Ovary (tissue), 10 donors: ENCODE measurements at places on chromosomes 4 and X. TPM values are rescaled to one million over a fixed set of nuclear protein-coding genes. Genes with fewer than 3 reads are reported as not detected.

DNA sequence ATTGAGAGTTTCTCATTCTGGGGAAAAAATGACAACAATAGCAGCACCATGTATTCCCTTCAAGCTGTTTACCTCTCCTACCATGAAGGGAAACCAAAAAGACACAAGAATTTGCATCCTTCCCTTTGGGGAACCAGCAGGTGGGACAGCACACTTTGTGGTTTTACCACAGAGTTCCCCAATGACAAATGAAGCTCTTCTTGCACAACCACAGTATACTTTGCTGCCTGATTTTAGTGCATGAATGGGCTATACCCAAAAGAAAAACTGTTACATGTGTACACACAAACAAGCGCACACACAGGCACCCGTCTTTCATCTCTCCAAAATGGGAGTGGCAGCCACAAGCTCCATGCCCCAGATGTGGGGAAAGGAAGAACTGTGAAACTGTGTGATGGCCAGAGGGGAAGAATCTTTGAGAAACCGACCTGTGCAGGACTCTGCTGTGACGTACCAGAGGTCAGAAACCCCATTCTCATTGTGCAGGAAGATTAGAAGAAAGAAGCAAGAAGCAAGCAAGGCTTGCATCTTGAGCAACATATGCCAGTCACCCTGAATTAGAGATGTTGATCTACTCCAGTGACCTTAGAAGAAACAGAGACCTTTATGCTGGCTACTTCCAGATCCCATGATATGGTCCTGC lies 2.7 kb upstream of the MAML3 start:
- peaks cover 8% of the 10 kb centered on the region for H3K4me1 ChIP-seq
- H3K36me3 ChIP-seq = no peaks in the 10 kb centered on the region
- H3K27ac ChIP-seq = no peak overlapping the region
- DNase-seq = no peak
- H3K4me3 ChIP-seq = no peak overlapping the region

The MAP3K15 gene
- 1.8 TPM for total RNA-seq

GRCh38 chrX:47562615-47563243 lies 1.7 kb downstream of the ARAF start:
- no peak overlapping the region for H3K27ac ChIP-seq
- H3K27me3 ChIP-seq = no peaks in the 10 kb centered on the region
- H3K4me1 ChIP-seq = no peaks in the 10 kb centered on the region
- H3K4me3 ChIP-seq = no peak overlapping the region
- no peak for DNase-seq
- H3K36me3 ChIP-seq = no peaks in the 10 kb centered on the region

The KCND1 gene
- total RNA-seq = 1.0 TPM

The TMEM271 gene
- not detected for total RNA-seq

DNA sequence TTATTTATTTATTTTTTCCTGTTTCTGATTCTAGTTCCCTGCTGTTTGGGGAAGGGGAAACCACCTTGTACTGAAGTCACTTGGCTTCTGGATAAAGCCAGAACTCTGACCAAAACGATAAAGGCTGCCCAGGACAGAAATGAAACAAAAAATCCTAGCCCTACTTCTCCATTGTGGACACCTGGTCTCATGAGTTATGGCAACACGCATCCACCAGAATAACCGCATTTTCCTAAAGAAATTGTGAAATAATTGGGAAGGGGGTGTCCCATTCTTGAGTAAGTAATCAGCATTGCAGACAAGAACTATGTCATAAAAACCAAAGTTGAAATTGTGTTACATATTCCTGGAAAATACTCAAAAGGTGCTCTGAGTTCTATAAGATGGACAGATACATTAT lies 42.1 kb downstream of the SLC9A7 start:
- no peaks in the 10 kb centered on the region for H3K4me1 ChIP-seq
- no peak overlapping the region for H3K27ac ChIP-seq
- DNase-seq = no peak
- no peak overlapping the region for H3K4me3 ChIP-seq
- H3K36me3 ChIP-seq = no peaks in the 10 kb centered on the region

DNA sequence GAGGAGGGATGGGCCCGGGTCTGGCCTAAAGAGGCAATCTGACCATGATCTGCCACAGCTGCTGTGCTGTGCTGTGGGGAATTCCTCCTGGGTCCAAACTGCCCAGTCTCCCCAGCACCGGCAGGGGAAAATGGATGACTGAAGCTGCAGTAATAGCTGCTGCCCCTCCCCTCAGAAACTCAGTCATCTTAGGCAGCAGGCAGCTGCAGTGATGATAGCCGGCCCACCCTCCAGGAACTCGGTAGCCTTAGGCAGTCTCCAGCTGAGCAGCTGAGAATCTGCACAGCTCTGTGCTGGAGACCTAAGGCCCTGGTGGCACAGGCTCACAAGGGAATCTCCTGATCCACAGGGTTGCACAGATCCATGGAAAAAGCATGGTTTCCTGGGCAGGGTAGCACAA lies 113.4 kb upstream of the USP38 start:
- H3K4me3 ChIP-seq = no peak overlapping the region
- no peaks in the 10 kb centered on the region for H3K4me1 ChIP-seq
- H3K27ac ChIP-seq = no peak overlapping the region
- H3K36me3 ChIP-seq = no peaks in the 10 kb centered on the region

- no peaks in the 10 kb centered on the region for H3K27me3 ChIP-seq
- DNase-seq = no peak
- no peaks in the 10 kb centered on the region for H3K36me3 ChIP-seq
Measured at GRCh38 chr4:56513517-56513916, 7.9 kb downstream of the ARL9 start.

The CENPU gene
- 0.34 TPM for total RNA-seq

DNA sequence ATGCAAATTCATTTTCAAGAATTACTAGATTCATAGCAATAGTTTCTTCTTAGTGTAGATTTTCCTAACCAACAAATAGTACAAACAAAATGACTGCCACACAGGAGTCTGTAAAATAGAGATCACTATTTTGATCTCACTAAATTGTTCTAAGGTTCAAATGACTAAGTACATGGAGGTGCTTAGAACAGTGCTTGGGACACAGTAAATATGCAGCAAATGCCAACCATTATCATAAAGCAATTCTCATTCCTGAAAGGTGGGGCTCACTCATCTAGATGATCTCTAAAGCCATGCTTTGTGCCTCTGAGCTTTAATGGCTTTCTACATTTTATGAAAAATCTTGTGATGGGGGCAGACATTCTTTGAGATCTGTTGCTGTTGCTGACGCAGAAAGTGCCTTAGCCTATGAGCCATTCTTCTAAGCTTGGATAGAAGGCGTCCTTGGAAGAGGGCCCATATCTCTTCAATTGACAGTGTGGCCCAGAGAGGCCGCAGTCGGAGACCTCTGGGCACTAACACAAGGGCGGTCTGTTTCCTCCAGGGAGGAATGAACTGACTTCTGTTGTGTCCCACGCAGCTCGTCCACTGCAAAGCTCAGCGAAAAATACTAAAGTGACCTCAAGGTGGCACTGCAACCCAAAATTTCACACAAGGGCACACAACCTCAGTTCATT lies 23.5 kb downstream of the TLR10 start:
- H3K36me3 ChIP-seq = no peaks in the 10 kb centered on the region
- H3K27me3 ChIP-seq = no peaks in the 10 kb centered on the region
- H3K4me1 ChIP-seq = no peaks in the 10 kb centered on the region
- H3K4me3 ChIP-seq = no peak overlapping the region
- H3K27ac ChIP-seq = peak overlapping the region; percentile 50

DNA sequence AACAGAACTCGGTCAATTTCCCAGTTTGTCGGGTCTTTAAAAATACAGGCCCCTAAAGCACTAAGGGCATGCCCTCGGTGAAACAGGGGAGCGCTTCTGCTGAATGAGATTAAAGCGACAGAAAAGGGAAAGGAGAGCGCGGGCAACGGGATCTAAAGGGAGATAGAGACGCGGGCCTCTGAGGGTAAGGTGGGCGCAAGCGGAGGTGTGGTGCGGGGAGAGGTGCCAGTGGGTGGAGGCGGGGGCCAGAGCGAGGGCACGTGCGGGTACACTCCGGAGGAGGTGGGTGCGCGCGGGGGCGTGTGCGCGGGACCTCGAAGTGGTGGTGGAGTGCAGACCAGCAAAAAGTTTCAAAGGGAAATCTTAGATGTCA lies 787 bp upstream of the TET2 start:
- peak overlapping the region; percentile 53 for H3K4me3 ChIP-seq
- H3K27me3 ChIP-seq = no peaks in the 10 kb centered on the region
- H3K27ac ChIP-seq = peak overlapping the region; percentile 77
- H3K4me1 ChIP-seq = peaks cover 6% of the 10 kb centered on the region
- no peaks in the 10 kb centered on the region for H3K36me3 ChIP-seq

GRCh38 chrX:9327747-9328145 lies 137.1 kb upstream of the TBL1X start:
- DNase-seq = no peak
- no peak overlapping the region for H3K27ac ChIP-seq
- H3K4me3 ChIP-seq = no peak overlapping the region
- H3K4me1 ChIP-seq = no peaks in the 10 kb centered on the region
- no peaks in the 10 kb centered on the region for H3K36me3 ChIP-seq

The MAGEA2 gene
- not detected for total RNA-seq

The RAI2 gene
- 48.1 TPM for total RNA-seq

The RAB41 gene
- total RNA-seq = not detected

The MAGEA8 gene
- not detected for total RNA-seq

DNA sequence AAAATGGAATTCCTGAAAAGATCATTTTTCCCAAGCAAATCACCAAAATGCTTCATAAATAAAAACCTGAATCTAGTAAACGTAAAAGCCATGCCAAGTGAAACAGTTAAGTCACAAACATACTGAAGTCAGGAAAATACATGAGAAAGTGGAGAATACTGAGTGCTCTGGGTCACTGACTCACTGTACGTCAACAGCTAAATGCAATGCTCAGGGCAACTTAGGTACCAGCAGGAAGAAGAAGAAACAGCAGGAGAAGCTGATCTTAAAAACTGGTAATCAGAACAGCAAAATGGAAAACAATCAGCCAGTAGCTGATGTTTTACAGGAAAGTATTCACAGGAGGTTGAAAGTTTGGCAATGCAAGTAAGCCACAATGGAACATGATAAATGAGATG lies 252.6 kb upstream of the ETNPPL start:
- no peak overlapping the region for H3K27ac ChIP-seq
- H3K36me3 ChIP-seq = no peaks in the 10 kb centered on the region
- H3K4me1 ChIP-seq = peaks cover 1% of the 10 kb centered on the region
- H3K27me3 ChIP-seq = no peaks in the 10 kb centered on the region
- DNase-seq = no peak

The DCK gene
- 12.2 TPM for total RNA-seq

DNA sequence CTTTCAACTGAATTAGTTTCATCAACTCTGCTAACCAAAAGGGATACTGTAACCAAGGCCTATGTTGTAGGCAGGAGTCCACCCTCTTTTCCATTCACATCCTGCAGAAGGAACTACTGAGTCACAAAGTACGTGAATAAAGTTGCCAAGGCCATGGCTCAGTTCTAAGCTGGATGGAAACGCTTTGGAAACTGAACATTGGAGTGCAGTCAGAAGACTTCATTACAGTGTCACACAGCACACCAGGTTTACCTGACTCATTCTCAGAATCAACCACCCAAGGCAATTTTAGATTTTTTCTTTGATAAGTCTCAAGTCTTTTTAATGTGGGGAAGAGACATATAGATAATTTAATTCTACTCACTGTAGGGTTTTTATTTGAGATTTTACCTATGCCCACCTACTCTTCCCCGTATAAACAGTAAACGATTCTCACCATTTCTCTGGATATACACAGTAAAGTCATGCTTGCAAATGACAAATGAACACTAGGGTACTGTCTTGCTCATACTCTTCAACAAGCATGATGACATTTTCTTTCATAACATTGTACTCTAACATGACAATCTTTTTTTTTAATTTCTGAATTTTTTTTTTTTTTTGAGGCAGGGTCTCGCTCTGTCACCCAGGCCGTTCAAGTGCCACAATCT lies 58.9 kb upstream of the RBM47 start:
- no peak overlapping the region for H3K27ac ChIP-seq
- no peaks in the 10 kb centered on the region for H3K36me3 ChIP-seq
- H3K4me3 ChIP-seq = no peak overlapping the region
- DNase-seq = no peak
- no peaks in the 10 kb centered on the region for H3K4me1 ChIP-seq

DNA sequence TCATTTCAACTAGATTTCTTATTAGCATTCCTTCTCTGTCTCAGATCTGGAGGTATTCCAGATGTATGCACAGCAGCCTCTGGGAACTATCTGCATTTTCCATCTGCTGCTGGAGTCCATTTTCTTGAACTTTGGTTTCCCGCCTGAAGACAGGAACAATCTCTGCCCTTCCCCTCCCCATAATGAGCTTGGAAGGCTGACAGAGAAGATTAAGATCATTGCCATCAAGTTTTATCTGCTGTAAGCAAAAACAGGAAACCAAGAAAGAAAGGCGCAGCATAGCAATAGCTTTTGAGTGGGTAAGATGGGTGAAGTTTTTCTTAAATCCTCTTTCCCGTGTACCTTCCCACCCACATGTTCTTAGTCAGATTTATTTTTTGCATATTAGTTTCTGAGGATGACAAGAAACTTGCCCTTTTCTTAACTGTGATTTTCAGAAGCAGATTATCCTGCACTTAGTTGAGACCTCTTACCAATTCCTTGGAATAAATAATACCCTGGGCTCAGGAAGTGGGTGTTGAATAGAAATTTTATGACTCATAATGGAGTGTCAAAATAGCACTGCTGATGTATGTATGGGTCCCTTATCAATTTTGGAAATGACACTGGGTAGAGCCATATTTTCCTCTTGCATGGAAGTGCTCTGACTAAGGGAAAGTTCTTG lies 78.3 kb downstream of the CT47B1 start:
- H3K27me3 ChIP-seq = no peaks in the 10 kb centered on the region
- H3K27ac ChIP-seq = no peak overlapping the region
- no peak for DNase-seq
- H3K4me1 ChIP-seq = no peaks in the 10 kb centered on the region

DNA sequence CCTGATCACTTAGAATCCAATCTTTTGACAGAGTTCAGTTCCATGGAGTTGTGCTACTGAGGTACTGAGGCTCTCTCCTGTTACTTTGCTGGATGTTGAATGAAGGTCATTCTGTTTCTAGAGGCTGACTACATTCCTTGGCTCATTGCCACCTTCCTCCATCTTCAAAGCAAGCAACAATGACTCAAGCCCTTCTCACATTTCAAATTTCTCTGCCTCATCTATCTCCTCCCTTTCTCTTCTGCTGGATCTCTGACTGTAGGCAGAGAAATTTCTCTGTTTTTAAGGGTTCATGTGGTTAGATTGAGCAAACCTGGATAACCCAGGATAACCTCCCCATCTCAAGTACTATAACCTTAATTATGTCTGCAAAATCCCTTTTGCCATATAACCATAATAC lies 775.4 kb downstream of the STPG2 start:
- no peak overlapping the region for H3K4me3 ChIP-seq
- no peak for DNase-seq
- H3K4me1 ChIP-seq = no peaks in the 10 kb centered on the region
- no peaks in the 10 kb centered on the region for H3K36me3 ChIP-seq
- no peak overlapping the region for H3K27ac ChIP-seq
- H3K27me3 ChIP-seq = no peaks in the 10 kb centered on the region

DNA sequence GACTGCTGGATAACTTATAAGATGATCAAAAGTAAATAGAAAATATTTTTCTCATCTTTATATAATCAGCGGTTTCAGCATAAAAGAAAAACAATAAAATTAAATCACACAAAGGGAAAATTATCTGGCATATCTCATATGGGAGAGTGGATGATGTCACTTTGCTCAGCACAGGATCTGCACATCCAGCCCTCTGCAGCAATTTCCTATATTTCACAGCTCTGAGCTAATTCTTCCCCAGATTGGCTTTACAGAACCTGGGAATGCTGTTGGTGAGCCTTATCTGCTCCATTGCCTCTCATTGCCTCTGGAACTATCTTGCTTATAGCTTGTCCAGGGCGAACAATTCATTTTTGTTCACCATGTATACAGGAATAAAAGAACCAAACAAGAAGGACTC lies 21.0 kb downstream of the FREM3 start:
- H3K4me3 ChIP-seq = no peak overlapping the region
- H3K27ac ChIP-seq = no peak overlapping the region
- no peaks in the 10 kb centered on the region for H3K27me3 ChIP-seq
- no peaks in the 10 kb centered on the region for H3K36me3 ChIP-seq

The GJB1 gene
- total RNA-seq = 2.5 TPM

The RHOXF2B gene
- not detected for total RNA-seq

The PPM1K gene
- total RNA-seq = 55.0 TPM
